ENCODE measurements at places on chromosomes 16 and 17.

DNA sequence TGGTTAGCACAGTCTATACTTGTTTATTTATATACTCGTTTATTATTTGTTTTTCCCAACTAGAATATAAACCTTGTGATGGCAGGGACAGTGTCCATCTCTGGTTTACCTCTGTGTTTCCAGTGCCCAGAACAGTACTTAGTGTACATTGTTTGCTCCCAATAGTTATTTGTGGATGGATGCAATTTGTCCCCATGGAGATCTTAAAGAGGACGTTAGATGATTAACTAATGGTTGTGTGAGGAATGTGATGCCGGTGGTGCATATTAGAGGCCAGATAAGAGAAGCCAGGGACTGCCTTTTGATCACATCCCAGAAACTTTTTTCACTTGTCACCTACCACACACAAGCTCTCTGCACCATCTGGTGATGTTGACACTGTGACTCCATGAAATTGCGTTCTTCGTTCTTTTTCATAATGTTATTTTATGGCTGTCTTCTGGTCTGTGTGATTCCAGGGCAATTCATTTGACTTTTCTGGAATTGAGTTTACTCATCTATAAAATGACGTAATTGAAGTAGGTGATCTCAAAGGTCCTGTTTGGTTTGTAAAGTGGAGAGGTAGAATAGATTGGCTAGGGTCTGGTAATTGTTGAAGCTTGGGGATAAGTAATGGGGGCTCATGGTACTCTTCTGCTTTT is 1.2 kb downstream of the COX10 start:
- DNase-seq: no peak

DNA sequence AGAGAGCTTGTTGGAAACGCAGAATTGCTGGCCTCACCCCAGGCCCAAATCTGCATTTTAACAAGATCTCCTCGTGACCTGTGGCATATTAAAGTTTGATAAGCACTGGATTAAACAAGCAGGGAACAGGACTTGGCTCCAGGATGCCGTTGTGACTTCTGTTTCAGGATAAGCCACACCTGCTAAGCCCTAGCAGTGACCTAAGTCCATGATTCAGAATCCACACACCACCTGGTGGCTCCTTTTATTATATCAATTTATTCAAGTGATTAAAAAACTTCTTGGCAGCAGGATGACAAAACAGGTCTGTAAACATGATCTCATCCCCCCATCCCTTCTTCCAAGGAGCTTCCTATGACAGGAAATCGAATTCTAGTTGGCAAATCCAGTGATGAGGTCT is 9.1 kb downstream of the NAGPA start:
- DNase-seq: no peak

- peak; percentile 86 for DNase-seq
Measured at GRCh38 chr16:22318690-22319358, 21.6 kb downstream of the POLR3E start.

- no peak for DNase-seq
Measured at GRCh38 chr16:9203956-9204355, 112.5 kb downstream of the HAPSTR1 start.

DNA sequence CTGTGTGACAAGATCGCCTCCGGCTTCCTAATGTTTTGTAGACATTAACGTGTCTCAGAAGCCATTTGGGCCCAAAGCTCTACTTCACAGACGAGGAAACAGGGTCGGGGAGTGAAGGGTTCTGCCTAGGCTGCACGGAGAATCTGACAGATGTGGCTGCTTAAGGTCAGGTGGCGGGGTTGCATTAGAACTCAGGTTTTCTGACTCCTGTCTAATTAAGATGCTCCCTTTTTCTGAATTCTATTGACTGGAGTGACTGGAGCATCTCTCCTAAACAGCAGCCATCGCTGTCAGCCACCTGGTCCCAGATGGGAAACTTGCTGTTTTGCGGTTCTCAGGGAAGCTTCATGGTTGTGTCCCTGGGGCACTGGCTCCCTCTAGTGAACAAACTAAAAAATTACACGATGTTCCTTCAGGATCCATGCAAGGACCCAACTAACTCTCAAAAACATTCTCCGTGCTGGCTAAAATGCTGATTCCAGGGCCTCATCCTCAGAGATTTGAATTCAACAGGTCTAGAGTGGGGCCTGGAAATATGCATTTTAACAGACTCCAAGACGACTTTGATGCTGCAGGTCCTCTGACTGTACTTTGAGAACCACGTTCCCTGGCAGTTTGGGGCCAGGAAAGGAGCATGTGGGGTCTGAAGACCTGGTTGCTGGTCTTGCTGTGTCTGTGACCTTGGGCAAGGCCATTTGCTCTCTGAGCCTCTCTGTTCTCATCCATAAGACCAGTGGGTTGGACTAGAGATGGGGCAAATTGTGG is 117.4 kb downstream of the IRF8 start:
- no peak for DNase-seq

DNA sequence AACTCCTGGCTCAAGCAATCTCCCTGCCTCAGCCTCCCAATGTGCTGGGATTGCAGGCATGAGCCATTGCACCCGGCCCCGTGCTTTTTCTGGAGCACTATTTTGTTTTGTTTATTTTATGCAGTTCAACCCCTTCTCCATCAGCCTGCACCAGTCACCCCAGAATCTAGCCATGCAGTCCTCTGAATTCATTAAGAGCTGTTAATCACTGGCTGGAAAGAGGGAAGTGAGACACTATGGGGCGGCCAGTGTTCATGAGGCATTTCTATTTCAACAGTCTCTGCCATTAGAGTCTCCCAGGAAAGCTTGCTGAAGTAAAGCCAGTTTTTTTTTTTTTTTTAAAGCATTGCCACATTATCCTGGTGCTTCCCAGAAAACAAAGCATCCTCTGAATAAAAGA is 1.7 kb downstream of the VWA3A start:
- no peak for DNase-seq

- DNase-seq: no peak
Measured at GRCh38 chr16:52095471-52095870, 451.5 kb downstream of the TOX3 start.

DNA sequence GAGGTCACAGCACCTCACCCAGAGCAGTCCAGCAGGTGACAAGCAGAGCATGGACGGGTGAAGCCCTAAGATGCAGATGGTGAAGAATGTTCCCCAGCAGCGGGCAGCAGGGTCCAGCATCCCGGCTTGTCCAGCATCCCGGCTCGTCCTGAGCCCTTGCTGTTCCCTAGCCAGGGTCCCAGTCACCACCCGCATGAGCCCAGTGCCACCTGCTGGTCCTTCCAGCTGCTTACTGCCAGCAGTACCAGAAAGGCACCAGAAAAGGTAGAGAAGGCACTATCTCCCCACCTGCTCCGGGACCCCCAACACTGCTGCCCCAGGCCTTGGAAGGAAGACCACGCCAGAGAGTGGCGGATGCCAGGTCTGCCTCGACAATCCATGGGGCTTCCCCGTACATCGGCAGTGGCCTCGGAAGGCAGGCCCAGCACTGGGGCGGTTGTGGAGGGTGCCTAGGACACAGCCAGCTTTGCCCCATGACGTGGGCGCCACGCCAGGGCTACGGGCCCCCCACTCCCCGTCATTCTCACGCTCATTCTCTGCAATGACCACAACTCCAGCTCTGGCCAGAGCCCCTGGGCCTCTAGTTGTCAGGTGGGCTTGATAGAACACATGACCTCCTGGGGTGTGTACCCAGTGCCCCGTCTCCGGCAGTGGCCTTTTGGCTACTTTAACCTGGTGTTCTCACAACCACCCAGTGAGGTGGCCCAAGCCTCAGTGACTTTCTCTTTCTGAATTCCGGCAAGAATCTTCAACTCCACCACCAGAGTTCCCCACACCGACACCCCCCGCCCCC is 1.4 kb downstream of the CENPX start:
- DNase-seq: no peak

- no peak for DNase-seq
Measured at GRCh38 chr17:38658741-38659345, 15.9 kb downstream of the EPOP start.

- DNase-seq: no peak
Measured at GRCh38 chr17:27485125-27485524, 28.9 kb downstream of the KSR1 start.

GRCh38 chr16:3317315-3317999 is 12.2 kb downstream of the ZNF75A start:
- DNase-seq: no peak

DNA sequence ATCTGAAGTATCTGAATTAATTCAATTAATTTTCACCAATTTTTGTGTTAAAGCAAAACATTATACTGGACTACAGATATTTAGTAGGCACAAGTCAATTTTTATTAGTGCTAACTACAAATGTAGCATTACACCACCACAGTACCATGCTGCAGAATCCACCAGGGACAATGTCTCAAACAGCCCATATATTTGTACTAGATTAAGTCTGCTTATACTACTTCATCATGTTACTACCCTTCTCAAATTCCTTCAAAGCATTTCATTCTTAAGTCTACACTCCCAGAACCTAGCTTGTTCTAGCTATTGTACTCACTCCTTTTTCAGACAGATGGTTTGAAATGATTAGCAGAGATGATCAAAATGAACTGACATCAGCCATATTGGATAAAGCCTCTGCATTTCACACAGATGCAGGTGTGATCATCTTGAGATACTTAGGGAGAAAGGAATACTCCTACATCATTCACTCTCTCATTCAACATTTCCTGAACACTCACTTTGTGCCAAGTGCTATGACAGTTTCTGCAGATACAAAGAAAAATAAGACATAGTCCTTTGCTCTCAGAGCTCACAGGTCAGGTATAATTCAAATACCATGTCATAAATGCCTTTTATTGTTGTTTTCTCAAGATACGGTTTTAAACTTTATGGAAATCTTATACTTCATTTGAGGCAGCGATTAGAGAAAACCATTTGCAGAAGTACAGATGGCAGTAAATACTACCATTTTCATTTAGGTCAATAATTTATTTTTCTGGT is 47.7 kb downstream of the SMURF2 start:
- DNase-seq: no peak

GRCh38 chr17:19348806-19349205 is 13.7 kb downstream of the B9D1 start:
- peak; percentile 43 for DNase-seq

DNA sequence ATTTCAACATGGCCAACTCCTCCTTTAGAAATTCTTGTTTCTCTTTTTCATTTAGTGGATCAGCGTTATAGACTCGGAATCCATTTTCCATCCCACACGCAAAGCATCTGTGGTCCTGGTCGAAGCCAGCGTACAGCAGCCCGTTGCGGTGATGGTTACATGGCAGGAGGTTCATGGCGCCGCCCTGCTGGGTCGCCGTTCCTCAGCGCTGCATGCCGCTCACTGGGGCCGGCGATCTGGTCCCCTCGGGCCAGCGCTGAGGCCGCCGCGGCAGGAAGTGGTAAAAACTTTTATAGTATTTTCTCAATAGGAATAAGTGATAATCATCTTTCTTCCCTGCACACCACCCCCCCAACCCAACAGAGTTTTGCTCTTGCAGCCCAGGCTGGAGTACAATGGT is 29.9 kb upstream of the RHOT1 start:
- DNase-seq: no peak

DNA sequence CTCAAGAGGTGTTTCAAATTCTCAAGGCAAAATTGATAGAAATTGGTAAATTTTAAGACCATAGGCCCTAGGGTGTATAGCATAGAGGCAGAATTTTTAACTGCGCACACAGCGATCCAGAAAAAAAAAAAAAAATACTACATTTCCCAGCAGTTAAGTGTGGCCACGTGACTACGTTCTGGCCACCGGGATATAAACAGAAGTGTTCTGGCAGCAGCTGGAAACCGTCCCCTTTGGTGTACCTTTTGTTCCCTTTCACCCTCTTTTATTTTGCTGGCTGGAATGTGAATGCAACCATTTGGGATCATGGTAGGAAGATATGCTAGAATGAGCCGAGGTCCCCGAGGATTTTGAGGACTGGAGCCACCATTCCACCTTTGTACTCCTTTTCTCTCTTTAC is 52.7 kb upstream of the AKAP1 start:
- no peak for DNase-seq

- peak; percentile 32 for DNase-seq
Measured at GRCh38 chr17:82966415-82966814, 113.0 kb upstream of the METRNL start.

DNA sequence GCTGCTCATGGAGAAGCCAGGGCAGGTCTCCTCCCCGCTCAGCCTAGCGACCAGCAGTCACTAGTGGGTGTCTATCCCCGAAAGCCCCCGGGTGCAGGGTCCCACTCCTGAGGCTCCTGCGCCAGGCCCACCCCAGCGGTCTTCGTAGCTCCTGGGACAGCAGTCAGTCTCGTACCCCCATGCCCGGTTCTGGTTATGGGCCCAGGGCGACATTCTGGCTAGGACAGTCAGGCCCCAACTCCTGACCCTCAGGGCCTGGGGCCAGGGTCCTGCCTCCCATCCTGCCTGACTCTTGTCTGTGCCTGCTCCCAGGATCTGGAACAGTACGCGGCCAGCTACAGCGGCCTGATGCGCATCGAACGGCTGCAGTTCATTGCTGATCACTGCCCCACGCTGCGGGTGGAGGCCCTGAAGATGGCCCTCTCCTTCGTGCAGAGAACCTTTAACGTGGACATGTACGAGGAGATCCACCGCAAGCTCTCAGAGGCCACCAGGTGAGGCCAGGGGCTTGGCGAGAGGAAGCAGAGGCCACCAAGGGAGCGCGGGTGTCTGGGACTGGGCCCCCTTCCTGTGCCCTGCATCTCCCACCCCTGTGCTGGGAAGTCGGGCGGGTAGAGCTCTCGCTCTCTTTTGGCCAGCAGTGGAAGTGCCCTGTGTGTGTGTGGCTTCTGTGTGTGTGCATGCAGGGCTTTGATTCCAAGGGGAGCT is 2.0 kb downstream of the GPS1 start:
- peak; percentile 69 for DNase-seq

DNA sequence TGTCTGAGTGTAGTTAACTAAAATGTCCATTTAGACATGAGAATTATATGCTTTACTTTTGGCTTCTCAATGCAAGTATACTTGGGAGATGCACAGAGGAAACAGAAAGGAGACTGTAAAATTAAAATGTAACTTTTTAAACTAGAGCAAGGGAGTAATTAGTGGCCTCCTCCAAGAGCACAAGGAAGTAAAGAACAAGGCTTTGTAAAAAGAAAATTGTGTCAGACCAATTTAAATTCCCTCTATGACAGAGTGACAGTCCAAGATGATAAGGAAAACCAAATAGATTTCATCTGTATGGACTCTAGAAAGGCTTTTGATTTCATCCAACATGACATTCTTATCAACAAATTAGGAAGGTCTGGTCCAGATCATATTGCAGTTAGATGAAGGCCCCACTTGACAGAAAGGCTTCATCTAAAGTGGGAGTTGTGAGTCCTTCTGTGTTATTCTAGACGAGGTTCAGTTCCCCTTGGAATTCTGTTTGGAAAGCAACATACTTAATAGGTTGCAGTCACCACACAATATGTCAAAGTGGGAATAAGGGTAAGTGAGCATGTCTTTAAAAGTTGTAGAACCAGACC is 6.5 kb upstream of the CAPNS2 start:
- DNase-seq: no peak

All from spleen (tissue), 13 donors.